ENCODE measurements at places on chromosomes 7 and 10.

DNA sequence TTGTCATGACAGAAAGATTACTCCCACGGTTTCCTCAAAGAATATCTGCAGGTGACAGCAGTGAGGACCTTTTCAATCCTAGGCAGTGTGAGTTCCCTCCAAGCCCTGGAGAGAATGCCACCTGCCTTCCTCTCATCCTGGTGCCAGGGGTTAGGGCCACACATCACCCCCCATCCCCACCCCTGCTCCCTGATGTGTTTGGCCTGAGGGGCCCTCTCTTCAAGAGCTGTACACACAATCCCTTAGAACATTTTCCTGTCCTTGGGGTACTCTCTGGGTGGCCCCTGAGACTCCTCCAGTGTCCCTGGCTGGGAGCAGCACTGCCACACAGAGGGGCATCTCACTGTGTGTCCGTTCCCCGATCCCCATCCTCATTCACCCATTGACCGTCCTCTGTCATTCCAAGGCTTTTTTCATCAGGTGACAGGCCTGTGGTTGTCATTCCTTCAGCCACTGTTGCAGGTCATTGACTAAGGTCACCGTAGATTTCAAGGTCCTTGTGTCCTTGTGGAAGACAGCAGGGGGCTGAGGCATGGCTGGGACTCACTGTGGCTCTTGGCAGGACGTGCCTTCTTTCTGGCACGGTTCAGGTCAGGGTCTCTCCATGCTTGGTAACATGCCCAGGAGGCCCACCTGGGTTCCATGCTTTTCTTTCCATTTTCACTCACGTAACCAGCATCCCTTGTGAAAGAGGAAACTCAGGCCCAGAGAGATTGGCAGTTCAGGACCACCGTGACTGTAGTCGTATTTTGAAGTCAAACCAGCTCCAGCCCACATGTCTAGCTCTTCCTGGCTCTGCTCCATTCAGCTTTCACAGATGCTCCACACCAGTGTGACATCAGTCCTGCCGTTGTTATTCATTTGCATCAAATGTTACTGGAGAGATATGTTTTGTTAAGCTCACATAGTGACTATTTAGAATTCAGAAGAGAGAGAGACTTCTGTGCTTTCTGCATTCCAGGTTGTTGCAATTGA is 26.8 kb upstream of the BTBD16 start:
- no peak for DNase-seq

DNA sequence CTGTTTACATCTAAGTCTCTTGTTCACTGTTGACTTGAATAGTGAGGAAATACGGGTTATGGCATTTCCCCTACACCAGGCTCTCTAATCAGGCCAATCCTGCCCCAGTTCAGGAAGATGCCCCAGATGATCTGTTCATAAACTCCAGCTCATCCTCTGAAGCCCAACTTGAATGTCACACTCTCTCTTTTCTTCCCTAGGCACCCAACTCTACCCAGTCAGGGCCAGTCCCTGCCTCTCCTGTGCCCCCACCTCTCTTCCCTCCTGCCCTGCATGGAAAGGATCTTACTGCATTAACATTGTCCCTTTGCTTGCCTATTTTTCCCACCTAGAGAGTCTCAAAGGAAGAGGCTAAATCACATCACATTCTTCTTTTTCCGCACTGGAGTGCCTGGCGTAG is 10.6 kb upstream of the TRPV6 start:
- DNase-seq, result no peak

- DNase-seq, result no peak
These were observed 96.9 kb upstream of the PPP1R9A start for GRCh38 chr7:94810496-94810895.

DNA sequence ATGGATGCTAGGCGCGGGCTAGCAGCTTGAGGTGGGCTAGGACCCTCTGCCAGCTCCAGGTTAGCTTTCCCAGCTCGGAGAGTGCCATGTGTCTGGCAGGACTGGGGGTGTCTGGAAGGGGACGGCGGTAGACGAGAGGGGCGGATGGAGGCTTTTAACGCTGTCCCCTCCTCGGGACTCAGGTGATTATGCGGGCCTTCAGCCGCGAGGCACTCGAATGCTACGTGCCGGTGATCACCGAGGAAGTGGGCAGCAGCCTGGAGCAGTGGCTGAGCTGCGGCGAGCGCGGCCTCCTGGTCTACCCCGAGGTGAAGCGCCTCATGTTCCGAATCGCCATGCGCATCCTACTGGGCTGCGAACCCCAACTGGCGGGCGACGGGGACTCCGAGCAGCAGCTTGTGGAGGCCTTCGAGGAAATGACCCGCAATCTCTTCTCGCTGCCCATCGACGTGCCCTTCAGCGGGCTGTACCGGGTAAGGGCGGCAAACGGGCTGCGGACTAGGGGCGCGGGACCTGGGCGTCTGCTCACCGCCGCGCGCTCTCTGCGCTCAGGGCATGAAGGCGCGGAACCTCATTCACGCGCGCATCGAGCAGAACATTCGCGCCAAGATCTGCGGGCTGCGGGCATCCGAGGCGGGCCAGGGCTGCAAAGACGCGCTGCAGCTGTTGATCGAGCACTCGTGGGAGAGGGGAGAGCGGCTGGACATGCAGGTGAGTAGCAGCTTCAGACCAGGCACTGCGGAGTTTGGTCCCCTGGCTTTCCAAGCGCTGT is 1.1 kb downstream of the CYP26A1 start:
- DNase-seq, result no peak

DNA sequence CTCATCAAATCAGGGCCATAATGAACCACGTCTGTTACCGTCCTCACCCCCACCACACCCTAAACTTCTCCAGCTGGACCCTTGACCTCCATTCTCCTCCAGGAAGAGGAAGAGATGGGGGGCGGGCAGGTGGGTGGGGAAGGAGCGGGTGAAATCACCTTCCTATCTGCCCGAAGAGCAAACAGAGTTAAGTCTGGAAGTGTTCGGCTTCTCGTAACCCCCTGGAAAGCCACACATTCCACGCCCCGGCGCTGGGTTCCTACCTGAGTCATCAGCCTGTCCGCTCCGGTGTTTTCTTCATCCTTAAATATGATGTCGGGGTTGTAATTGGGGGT is 736 bp downstream of the SHH start:
- no peak for DNase-seq

GRCh38 chr7:1242256-1242605 is 9.6 kb downstream of the UNCX start:
- no peak for DNase-seq

DNA sequence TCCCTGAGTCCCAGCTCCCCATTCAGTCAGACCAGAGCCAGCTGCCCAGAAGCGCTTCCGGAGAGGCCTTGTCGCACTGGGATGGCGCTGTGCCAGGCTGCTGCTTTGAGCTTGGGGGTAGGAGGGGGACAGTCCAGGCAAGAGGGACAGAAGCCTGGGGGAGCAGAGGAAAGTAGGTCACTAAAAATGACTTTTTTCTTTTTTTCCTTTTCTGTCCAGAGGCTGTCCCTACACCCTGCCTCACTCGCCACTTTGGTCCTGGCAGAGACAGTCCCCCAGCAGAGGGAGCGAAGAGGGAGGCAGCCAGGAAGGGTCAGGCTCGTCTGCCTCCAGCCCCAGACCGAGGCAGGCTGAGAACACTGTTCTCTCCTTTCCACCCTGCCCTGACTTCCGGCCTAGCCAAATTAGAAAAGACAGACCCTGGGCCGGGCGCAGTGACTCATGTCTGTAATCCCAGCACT is 15.8 kb upstream of the TRIM8 start:
- peak; percentile 75 for DNase-seq

DNA sequence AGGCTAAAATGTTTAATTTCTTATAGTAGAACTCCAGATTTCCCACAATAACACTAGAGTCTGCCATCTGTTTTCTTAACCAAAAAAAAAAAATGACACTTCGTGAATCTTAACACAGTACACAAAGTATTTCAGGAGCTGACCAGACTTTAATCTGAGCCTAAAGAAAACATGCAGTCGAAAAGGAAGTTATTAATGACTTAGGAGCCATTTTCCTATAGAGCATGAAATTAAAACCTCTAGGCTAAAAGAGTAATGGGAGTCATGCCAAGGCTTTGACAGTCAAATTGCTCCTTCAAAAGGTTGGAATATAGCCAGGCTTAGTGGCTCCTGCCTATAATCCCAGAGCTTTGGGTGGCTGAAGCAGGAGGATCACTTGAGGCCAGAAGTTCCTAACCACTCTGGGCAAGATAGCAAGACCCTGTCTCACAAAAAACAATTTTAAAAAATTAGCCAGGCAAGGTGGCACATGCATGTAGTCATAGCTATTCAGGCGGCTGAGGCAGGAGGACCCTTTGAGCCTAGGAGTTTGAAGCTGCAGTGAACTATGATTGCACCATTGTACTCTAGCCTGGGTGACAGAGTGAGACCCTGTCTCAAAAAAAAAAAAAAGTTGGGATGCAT is 13.6 kb downstream of the MICU1 start:
- no peak for DNase-seq

GRCh38 chr10:24177636-24178035 is 31.3 kb upstream of the KIAA1217 start:
- DNase-seq, result no peak

GRCh38 chr10:8056871-8057331 is 2.4 kb downstream of the GATA3 start:
- no peak for DNase-seq

Measured in amygdala (tissue), 56 donors.